ENCODE measurements at places on chromosomes 16 and 17.

- DNase-seq: no peak
Measured at GRCh38 chr17:27396941-27397340, 59.3 kb upstream of the KSR1 start.

- DNase-seq: no peak
Measured at GRCh38 chr16:16112450-16113053, 110.7 kb downstream of the ABCC6 start.

- no peak for DNase-seq
Measured at GRCh38 chr17:17572010-17572785, 19.3 kb downstream of the PEMT start.

GRCh38 chr17:80311216-80311827 is 50.7 kb downstream of the RNF213 start:
- no peak for DNase-seq

DNA sequence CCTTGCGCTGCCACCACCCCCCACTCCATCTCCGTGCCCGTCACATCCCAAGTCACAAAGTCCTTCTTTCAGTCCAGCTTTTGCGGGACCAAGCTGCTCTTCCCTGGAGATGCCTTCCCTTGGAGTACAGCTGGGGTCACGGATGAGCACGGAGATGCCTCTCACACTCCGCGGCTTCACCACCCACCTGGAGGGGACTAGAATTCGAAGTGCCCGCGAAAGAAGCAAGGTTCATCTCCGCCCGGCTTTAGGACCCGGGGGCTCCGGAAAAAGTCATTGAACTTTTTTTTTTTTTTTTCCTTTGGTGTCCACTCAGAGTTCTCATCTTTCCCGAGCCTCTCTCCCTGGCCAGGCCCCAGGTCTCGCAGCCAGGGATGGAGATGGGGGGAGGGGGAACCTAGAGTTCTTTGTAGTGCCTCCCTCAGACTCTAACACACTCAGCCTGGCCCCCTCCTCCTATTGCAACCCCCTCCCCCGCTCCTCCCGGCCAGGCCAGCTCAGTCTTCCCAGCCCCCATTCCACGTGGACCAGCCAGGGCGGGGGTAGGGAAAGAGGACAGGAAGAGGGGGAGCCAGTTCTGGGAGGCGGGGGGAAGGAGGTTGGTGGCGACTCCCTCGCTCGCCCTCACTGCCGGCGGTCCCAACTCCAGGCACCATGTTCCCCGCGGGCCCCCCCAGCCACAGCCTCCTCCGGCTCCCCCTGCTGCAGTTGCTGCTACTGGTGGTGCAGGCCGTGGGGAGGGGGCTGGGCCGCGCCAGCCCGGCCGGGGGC is at the start of gene FKBP10:
FKBP10 (plus strand) TSS at position 624 of the 771 bp plus-strand sequence; CDS start at position 655, 31 bp downstream.
- peak; percentile 47 for DNase-seq

DNA sequence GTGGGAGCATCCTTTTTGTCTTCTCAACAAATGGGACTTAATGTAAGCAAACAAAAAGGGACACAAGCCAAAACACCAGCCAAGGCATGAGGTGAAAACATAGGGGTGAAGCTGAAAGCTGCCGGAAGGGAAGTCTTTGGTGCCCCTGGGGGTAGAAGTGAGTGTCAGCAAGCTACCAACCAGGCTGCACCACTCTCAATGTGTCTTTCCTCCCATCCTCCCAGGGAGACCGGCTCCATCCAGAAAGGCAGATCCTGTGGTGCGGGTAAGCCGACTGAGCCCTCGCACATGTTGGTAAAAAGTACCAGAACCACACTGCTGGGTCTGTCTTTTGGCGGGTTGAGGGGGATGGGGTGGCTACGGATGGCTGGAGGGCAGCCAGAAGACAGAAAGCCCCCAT is 52.0 kb upstream of the SREBF1 start:
- no peak for DNase-seq

GRCh38 chr16:6207580-6207979 is 1110.0 kb upstream of the EEF2KMT start:
- no peak for DNase-seq

DNA sequence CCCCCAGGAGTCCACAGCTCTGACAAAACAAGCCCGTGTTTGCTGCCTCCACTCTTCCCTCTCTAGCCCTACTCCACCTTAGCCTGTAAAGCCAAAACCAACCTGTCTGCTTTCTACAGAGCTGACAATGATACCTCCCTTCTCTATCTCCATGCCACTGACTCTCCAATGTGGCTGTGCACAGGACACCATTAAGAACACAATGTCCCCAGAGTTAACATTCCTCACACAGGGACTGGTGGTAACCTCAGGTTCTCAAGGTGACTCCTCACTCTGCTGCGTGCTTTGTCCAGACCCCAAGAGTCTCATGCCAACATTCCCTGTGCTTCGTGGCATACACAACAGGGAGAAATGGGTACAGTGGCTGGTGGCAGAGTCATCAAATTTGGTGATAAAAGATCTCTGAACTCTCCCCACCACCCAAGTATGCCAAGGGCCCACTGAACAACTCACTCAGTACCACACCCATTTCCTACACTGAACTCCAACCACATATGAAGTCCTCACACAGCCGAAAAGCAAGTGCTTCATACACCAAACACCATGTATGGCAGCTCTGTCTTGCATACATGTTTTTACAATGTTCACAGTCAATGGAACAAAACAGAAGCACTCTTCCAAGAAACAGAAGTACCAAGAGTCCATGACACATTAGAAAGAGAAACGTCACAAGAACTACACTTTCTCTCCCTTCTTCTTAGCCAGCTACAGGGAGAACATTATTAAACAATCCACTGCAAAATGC is 21.1 kb downstream of the CSNK2A2 start:
- DNase-seq: peak; percentile 5

DNA sequence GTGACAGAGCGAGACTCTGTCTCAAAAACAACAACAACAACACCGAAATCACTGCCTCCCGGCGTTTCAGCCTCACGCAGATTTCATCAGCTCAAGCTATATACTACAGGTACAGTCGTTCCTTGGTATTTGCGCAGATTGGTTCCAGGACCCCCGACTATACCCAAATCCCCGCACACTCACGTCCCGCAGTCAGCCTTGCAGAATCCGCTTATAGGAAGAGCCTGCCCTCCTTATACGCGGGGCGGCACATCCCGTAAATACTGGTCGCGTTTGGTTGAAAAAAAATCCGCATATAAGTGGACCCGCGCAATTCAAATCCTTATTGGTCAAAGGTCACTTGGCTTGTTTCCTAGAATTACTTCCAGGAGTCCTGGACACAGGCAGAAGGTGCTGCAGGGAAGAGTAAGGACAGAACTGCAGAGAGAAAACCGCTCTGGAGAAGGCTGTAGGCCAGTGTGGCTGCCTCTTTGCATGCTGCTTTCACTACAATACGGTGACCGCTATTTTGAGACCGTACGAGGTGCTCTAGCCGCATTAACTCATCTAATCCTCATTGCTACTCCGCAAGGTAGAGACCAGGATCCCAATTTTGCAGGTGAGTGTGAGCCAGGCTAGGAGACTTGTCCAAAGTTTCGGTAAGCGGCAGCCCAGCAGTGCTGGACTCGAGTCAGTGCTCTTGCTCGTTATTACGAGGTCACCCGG is 718 bp downstream of the NDUFAB1 start:
- DNase-seq: no peak

DNA sequence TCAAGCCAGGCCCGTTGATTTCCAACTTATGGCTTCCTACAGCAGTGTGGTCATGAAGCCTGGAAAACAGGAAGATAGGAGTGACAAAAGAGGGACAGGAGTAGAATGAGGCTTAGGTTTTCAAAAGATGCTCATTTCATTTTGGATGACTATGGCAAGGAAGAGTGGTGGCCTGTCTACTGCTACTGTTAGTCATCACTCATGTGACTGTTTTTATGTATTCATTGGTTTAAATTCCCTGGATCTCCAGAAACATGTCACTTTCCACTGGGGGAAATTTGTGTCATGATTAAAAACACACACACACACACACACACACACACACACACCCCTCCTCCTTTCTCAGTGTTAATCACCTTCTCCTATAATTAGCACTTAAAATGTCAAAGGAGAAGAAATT is 1.1 kb upstream of the CYLD start:
- DNase-seq: no peak

- DNase-seq: no peak
Measured at GRCh38 chr16:68403704-68404103, 44.6 kb downstream of the SMPD3 start.

GRCh38 chr16:27258241-27258734 is 10.3 kb downstream of the NSMCE1 start:
- no peak for DNase-seq

DNA sequence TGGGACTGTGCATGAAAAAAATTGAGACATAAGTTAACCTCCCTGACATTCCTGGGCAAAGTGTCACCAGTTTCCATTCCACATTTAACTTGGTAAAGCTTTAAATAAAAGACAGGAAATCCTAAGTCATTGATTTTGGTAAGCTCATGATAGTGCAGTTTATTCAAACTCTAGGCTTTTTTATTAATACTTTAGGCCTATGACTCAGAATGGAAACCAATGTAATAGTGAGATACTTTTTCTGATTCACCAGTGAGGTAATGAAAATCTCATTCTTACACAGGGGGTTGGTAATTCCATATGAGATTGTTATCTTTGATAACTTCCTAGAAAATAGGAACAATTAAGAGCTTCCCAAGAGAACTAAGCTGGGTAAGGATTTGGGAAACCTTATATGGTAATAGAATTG is 91.1 kb downstream of the NLK start:
- no peak for DNase-seq

DNA sequence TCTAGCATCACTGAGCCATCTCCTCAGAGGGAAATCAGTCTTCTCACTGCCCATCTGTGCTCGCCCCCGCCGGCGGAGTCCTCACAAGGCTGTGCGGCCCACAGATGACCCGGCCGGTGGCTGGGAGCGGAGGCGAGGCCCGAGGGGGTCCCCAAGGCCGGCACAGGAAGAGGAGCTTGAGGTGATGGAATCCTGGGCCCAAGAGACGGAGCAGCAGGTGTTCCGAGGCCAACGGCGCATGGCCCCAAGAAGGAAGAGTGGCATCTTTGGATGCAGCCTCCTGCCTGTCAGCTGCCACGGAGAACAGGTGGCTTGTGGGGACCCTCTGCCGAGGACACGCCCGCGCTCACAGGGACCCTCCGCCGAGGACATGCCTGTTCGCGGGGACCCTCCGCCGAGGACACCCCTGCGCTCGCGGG is 72.7 kb upstream of the GNG13 start:
- no peak for DNase-seq

DNA sequence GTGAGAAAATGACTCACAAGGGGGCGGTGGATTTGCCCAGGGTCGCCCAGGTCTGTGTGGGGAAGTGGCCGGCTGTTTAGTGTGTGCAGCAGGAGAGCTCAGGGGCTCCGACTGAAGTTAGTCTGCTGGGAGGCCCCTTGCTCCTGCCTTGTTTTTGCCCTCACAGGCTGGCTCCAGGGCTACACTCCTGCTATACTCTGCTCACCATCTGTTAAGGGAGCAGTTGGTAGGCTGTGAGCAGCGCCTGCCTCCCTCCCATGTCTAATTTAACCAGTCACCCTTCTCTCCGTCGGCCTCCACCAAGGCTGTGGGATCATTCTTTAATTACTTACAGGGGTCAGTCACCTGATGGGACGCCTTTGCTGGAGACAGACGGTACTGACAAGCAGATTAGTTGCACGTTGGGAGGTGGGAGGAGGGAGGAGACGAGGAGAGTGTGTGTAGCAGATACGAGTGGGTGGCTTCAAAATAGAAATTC is 35.5 kb downstream of the KSR1 start:
- no peak for DNase-seq

DNA sequence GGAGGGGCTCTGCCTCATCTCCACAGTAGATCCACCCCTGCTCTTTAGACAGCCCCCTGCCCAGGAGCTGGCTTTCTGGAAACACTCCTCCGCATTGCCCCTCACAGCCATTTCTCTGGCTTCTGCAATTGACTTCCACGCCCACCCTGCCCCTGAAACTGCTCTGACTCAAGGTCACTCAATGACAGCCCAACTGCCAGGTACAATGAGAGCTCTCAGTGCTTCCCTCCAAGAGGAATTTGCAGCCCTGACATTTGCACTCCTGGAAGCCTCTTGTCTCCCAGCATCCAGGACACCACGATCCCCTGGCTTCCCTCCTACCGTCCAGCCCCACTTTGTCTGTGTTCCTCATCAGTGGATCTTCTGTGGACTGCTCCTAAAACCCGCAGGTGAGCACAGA is 421.5 kb downstream of the SOX9 start:
- DNase-seq: no peak

DNA sequence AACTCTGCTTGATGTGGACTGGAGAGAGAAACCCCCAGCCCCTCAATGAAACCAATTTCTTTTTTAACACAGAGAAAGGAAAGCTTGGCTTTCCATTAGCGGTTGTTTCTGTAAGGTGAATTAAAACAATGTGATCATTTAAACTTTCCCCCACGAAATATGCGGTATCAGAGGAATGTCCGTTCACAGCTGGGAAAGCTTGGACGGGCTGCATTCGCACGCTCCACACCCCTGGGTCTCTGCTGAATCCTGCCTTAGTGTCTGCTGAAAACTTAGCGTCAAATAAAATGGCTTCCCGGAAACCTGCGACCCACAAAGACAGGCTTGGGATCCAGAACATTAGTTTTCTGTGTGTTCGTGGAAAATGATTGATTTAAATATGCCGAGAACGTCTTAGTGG is 71.7 kb downstream of the C16orf95 start:
- DNase-seq: no peak

DNA sequence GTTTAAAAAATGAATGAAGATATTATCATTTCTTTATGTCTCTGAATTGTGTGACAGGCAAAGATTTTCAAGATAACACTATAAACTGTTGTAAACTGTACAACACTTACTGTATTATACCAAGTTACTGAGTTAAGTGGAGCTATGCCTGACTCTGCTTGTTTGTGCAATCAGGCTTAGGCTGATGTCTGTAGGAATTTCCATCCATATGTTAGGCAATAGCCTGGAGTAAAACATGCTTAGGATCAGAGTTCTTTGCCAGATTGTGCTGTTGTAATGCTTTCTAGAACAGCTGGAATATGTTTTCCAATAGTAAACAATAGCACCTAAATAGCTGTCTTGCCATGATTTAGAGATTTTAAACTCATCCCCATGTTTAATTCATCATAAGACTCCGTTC is 1496.7 kb downstream of the CDH11 start:
- no peak for DNase-seq

DNA sequence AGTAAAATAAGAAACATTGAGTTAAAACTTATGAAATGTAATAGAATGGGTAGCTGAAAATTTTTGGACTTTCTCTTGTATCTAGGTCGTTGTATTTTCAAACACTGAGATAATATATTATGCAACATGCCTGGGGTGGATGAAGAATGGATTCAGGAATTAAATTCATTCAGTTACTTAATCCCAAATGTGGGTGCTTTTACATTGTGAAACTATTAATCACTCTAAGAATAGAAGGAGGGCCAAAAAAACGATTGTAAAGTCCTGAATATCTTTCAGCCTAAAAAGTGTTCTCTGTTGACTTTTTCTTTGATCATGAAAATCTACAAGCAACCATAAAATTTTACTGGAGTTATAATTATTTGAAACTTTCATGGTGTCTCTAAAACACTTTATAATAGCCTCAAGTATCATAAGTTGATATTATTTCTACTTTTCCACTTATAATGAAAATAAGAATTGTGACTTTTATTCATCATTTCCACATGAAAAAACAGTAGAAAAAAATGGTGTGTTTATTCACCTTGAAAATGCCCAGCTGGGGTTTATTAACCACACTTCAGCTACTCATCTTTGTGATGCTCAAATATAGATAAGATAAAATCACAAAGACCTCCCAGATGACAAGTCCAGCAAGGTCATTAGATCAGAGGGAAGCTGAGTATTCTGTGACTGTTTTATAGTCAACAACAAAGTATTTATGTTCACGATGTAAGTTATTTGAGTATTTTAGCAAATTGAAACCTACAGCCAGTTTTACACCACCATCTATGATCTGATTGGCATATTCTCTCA is 619.9 kb upstream of the SOX9 start:
- no peak for DNase-seq

All from CD4-positive, alpha-beta T cell treated with Interleukin-1 beta for 1 hour (primary cell).